ENCODE measurements at places on chromosomes 6 and 20.
A peak's percentile ranks its signal among the peaks of the same experiment; 100 is the strongest.

DNA sequence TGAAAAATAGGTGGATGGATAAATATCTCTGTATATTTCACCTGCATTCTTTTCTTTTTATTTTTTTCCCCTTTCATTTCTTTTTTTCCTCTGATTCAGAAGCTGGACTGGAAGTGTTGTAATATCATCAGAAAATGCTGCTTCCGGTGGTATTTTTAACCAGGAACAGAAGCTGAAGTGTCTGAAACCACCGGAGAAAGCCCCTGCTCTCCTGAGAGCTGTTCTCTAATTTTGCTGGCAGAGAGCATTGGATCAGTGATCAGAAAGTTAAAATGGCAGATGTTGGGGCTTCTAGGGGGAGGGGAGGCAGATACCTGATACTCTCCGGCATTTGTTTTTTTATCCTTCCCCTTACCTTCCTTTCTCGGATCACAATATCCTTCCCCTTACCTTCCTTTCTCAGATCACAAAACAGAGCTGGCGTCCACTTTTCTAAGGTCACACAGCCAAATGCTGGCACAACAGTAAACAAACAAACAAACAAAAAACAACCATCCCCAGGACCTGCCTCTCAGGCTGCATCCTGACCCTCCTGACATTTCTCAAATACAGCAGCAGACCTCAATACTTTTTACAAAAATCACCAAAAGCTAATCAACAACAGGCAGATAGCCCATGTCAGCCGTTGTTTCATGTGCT lies 143.2 kb upstream of the ZNF217 start:
- DNase-seq: no peak

- no peak for DNase-seq
These were observed 15.0 kb upstream of the AKIRIN2 start for GRCh38 chr6:87716928-87717614.

DNA sequence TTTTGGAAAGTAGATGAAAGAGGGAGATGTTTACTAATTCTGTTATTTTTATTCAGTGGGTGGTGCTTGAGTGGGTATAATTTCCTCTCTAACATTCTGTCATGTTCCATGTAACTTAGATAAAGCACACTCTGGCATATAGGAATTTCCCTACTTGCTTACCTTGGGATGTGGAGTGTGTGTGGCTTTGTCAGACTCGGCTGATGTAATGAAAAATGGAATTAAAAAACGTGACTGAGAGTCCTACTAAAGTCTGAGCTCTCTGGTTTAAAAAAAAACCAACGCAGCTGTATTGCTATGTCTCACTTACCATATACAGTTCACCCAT lies 98.3 kb downstream of the JARID2 start:
- no peak for DNase-seq

GRCh38 chr20:37920679-37921322 lies 17.9 kb downstream of the VSTM2L start:
- DNase-seq: no peak

- no peak for DNase-seq
These were observed 47.5 kb downstream of the EFCAB8 start for GRCh38 chr20:32906200-32906599.

- no peak for DNase-seq
These were observed 81.8 kb downstream of the PLCB4 start for GRCh38 chr20:9150679-9151078.

GRCh38 chr6:108260126-108260808 lies 573 bp downstream of the SNX3 start:
- peak; percentile 89 for DNase-seq

DNA sequence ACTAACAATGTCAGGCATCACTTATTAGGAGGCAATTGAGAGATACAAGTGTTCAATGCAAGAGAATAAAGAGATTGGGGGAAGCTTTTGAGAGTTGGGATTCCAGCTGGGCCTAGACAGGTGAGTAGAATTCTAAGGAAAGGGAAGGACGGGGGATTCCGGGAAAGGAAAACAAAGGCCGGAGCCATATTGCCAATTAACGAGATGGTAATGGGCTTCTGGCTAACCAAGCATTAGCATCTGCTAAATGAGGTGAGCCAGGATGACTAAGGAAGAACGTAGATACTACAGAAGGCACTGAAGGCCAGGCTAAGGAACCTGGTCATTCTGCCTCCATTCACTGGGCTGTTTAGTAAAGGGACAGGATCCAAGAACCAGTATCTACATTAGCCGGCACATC lies 10.5 kb downstream of the FYN start:
- no peak for DNase-seq

DNA sequence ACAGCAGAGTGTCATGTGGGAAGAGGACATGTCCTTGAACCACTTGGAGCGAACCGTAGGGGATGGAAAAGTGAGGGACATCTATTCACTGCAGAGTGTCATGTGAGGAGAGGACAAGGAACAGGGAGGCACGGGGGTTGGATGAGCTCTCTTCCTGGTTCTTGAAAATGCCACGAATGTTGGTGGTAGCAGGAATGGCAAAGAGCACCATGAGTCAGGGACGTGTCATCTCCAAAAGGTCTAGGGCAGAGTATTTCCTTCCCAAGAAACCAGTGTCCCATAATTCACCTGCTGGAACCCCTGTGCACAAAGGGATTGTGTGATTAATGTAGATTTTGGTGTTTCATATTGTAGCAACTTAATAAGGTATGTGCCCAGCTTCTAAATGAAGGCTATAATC lies 136.8 kb downstream of the BFSP1 start:
- DNase-seq: no peak

DNA sequence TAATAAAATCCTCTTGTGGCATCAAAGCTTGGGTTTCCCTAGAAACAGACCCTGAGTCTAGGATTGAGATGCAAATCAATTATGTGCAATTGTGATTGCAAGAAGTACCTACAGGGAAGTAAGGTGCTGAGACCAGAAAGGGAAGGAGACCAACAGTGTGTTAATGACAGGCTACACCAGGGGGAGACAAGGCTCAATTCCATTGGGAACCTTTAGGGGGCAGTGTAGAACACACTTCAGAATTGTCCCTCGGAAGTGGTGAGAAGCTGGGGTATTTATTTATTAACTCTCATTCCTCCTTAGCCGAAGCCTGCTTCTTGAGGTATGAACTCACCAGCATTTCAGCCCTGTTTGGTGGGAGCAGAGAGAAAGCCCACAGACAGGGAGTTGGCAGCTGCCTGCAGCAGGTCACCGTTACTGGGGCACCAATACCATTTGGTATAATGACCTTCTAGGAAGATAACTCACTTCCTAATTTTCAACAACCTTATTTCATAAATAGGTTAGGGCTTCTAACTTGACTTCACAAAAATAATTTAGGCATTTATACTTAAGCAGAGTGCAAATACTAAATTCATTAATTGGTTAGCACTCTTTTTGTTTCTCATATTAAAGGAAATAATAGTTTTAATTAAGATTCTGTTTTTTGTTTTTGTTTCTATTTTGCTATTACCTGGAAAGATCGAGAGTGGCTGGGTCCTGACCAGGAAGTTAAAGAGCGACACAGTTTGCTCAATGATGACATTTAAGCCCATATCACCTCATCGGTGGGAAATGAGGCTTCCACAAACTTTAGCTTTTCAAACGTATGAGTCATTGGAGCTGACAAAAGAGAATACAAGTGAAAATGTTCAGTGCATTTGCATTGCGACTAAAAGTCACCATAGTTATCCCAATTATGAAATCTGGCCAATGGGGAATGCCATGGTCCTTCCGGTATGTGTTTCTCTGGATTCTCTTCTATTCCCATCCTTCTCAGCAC lies 94.8 kb downstream of the BTBD3 start:
- no peak for DNase-seq

- DNase-seq: no peak
These were observed 106.8 kb upstream of the PREP start for GRCh38 chr6:105509506-105510331.

DNA sequence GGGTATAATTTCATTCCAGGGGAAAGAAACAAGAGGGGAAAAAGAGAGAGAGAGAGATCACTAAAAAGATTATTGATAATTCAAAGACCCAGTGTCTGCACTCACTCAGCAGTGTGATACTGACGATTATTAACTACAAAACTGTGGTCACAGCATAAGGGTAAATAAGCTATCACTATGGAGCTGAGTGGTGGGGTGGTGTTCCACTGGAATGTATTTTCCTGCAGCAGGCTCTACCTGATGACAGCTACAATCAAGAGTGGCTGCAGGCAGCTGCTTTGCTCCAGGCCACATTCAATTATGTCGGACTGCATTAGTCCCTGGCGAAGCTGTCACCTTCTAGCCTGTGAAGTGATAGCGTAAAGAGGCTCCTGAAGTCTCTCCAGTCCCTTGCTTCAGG lies 122.2 kb upstream of the TFAP2D start:
- DNase-seq: no peak

- DNase-seq: no peak
These were observed 677.3 kb upstream of the AGPAT4 start for GRCh38 chr6:161951126-161951525.

DNA sequence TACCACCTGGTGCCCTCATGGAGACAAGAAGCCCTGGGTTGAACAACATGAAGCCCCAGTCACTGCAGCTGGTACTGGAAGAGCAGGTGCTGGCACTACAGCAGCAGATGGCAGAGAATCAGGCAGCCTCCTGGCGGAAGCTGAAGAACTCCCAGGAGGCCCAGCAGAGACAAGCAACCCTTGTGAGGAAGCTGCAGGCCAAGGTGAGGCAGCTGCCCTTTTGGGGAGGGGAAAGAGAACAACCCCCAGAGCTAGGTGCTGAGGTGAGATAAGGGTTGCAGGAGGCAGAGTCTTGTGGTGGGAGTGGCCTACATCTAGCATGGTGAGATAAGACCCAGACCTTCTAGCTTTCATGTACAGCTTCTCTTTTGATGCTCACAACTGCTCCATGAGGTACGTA lies 7.0 kb downstream of the CEP250 start:
- no peak for DNase-seq

DNA sequence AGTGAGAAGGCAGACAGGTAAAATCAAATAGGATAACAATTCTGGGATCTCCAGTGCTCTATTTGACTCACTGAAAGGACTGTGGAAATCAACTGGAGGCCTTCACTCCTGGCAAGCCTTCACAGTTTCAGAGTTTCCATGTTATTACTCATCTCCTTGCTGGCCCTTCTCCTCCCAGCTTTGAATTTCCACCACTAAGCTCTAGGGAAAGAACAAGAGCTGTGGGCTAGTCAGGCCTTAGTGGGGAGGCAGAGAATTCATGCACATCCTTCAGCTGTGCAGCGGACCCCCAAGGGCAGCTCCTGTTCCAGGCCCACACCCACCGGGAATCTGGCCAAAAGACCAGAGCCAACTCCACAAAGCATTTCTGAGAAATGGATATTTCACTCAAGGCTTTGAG lies 26.0 kb downstream of the MYLIP start:
- DNase-seq: no peak

DNA sequence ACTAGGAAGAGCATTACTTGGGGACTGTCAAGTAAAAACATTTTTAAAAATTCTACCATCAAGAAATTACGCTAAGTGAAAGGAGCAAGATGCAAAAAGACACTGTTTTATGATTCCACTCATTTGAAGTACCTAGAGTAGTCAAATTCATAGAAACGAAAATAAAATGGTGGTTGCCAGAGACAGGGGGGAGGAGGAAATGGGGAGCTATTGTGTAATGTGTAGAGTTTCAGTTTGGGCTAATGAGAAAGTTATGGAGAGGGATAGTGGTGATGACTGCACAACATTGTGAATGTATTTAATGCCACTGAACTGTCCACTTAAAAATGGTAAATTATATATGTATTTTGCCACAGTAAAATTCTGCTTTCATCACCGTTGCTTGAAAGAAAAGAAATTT lies 83.8 kb downstream of the UST start:
- DNase-seq: no peak

DNA sequence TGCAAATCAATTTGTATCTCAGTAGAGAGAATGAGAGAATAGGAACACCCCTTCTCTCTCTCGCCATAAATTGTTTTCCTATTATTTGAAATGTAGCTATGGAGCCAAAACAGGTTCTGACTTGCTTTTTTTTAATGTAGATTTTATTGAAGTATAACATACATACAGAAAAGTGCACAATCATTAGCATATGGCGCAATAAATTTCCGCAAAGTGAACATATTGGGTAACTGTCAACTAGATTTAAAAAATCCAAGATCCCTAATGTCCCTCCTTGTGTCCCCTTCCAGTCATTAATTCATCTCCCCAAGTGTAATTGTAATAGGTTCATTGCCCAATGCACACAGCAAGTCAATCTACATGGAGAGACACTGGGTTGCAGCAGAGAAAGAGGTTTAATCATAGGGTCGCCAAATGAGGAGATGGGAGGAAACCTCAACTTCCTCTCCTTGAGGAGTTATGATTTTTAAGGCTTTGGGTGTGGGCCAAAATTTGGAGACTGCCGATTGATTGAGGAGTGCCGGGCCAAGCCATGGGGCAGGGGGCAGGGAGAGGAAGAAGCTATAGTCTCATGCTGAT lies 43.3 kb upstream of the TGM3 start:
- peak; percentile 56 for DNase-seq

DNA sequence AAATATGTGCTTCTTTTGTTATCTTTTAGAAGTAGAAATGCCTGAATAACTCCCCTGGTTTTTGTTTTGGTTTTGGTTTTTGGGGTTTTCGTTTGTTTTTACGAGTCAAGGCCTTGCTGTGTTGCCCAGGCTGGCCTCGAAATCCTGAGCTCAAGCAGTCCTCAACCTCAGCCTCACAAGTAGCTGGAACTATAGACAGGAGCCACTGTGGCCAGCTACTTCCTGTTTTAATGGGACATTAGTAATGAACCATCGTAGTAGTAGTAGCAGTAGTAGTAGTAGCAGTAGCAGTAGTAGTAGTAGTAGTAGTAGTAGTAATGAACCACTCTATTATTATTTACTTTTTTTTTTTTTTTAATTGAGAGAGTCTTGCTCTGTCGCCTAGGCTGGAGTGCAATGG lies 66.0 kb downstream of the UBR2 start:
- DNase-seq: no peak

- no peak for DNase-seq
These were observed 587 bp downstream of the IP6K3 start for GRCh38 chr6:33746036-33746600.

- DNase-seq: no peak
These were observed 1340.0 kb upstream of the MAP3K7 start for GRCh38 chr6:91926827-91927226.

Data from lower leg skin (tissue), 4 donors.